SK-MEL-5 (cell line): ENCODE measurements at places on chromosomes 2 and 18. TPM values are rescaled to one million over a fixed set of nuclear protein-coding genes. Genes with fewer than 3 reads are reported as not detected.

Gene QPCT
- total RNA-seq: 2,187 and 2,298 TPM in 2 replicates

Gene C2orf72
- total RNA-seq: 2.0 and 3.8 TPM in 2 replicates

Gene PRKCE
- total RNA-seq: 22.9 and 24.6 TPM in 2 replicates

Gene IL1B
- total RNA-seq: 0.69 TPM in 1 of 2 replicates, not detected in the other

Gene MPP4
- total RNA-seq: 0.11 TPM in 1 of 2 replicates, not detected in the other

Gene DQX1
- 0.16 and 0.21 TPM in 2 replicates for total RNA-seq

Gene MFSD6
- 6.7 and 7.2 TPM in 2 replicates for total RNA-seq

Gene FAM110C
- total RNA-seq: 0.18 TPM in 1 of 2 replicates, not detected in the other

Gene CCDC150
- 0.69 and 2.1 TPM in 2 replicates for total RNA-seq

Gene FBXO15
- 1.0 and 1.3 TPM in 2 replicates for total RNA-seq

Gene NOSTRIN
- not detected in 2 replicates for total RNA-seq

Gene PCARE
- 0.03 TPM in 1 of 2 replicates, not detected in the other for total RNA-seq

Gene REG1B
- total RNA-seq: not detected in 2 replicates
